Stimulated activated CD4-positive, alpha-beta T cell treated with anti-CD3 and anti-CD28 coated beads, Interleukin-1b, Interleukin-23, amount 100 ng/mL, for 1 hour (primary cell): ENCODE measurements at places on chromosomes 5 and 9.

- no peak for DNase-seq
Observed at GRCh38 chr5:91632871-91633270, 249.8 kb upstream of the ARRDC3 start.

DNA sequence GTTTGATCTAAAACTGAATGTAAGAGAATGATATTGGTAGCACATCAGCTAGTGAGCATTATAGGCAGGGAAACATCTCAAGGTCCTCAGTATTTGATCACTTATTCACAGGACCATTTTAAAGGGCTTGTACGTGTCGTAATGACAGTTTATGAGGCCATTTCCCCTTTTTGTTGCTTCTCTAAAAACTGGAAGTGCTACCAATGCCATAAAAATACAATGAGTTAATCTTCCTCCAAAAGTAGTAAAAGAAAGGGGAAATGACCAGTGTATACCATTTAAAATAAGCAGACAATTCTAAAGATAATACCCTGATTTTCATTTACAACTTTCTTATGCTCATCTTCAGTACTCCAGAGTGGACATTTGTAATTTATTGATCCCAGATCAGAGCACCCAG lies 285.8 kb upstream of the PCSK5 start:
- DNase-seq = no peak

GRCh38 chr9:129762985-129763926 lies 10.4 kb upstream of the PTGES start:
- no peak for DNase-seq

DNA sequence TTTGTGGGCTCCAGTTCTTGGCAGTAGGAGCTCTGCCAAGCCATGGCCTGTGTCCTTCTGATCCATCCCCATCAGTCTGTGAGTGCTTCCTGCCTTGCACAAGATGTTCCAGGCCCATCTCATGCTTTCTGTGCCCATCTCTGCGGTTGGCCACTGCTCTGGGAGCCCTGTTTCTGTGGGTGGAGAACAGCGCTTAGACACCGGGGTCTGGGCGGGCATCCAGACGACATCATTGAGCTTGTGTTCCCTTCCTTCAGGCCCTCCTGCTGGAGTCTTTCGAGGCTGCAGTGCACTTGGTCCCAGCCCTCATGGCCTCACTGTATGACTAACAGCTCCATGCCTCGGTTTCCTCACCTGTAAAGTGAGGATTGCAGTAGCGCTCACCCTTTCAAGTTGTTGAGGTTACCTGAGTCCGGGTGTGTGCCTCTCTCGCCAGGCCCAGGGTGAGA lies 14.9 kb upstream of the CARD19 start:
- DNase-seq = no peak

DNA sequence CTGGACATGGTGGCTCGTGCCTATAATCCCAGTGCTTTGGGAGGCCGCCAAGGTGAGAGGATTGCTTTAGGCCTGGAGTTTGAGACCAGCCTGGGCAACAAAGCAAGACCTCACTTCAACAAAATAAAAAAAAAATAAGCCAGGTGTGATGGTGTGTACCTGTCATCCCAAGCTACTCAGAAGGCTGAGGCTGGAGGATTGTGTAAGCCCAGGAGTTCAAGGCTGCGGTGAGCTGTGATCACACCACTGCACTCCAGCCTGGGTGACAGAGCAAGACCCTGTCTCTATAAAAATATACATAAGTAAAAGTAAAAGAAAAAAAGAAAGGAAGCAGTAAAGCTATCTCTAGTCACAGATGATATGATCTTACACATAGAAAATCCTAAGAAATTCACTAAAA lies 59.5 kb upstream of the SYNPO start:
- no peak for DNase-seq

DNA sequence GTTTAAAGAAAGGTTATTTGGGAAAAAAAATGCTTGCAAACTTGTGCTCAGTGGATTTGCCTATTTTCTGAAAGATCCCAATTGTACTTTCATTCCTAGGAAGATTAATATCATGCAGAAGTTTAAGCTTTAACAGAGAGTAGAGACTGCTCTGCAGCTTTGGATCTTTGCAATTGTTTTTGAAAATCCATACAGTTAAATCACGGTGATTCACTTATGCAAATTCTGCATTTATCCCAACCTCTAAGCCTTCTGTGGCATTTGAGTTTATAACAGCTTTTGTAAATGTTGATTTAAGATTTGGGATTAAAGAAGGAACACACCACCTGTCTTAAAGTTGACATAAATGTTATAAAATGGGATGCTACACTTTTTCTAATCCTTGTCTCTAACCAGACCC lies 134.4 kb downstream of the EBF1 start:
- no peak for DNase-seq

DNA sequence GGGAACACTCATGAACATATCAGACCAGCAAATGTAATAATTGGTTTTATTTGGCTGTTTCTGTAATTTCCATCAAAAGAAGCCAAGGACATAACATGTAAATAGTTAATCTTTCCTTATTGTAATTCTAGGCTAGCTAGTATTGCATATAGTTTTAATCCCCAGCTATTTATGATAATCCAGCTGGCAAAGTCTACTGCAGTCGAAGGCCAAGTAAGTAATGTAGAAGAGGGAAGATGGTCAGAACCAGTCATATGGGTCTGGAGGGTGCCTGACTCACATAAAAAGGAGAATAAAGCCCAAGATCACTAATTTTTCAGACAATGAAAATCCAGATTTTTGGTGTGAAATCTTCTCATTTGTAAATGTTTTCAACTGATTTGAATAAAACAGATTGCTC lies 106.3 kb downstream of the CCDC192 start:
- no peak for DNase-seq

- DNase-seq = no peak
Observed at GRCh38 chr5:109865637-109866036, 175.9 kb downstream of the MAN2A1 start.

DNA sequence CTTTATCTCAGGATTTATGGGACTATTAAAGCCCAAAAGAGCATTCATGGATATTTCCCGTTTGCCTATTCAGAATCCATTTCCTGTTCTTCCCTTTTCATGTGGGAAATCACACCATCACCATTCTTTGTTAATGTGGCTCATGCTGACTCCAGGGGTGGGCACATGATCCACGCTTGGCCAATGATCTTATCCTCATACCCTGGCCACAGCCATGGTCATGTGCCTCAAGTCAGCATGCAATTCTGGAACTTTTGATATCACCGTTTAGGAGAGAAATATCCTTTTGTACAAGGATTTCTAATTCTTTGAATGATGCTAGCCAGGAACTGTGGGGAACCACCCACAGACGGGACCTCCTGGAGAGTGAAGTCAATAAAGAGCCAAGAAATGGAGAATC lies 272.2 kb downstream of the PRELID2 start:
- no peak for DNase-seq

DNA sequence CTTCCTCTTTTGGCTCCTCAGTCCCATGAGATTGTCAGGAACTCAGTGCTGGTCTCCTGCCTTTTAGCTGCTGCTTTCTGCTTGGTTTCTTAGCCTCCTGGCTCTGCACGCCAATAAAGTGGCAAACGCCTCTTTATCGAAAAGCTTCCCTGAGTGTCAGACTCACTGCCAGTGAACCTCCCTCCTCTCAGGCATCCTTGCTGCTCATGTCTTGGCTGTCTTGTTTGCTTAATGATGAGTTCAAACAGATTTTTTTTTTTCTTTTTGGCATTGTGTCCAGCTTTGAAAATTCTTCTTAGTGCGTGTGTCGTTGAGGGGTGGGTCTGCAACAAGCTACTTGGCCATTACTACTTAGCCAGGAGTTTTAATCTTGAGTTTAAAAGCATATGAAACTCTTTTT lies 14.9 kb downstream of the RASGRF2 start:
- no peak for DNase-seq

DNA sequence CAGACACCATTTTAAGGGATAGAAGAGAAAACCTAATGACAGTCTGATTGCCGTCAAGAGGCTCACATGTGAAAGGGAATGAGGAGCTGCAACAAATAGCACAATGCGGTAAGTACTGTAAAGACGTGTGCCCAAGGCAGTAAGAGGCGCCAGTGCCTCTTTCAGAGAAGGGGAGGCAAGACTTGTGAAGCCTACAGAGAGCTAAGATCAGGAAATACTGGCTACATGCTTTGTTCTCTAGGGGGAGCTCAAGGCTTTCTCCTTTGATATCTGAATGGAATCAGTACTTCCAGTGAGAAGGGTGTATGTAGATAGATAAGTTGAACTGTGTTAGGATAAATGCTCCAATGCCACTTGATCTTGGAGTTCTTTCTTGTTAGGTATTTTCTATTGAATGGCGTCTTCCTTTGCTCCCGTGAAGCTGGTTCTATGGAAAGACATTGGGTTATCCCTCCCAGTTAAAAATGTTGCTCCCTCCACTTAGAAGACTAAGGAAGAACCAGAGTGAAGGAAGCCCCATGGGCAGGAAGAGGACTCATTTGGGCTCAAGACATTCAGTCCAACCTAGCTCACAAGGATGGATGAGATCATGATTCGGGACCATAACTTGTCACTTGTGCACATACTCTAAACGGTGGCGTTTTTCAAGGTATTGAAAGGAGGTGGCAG lies 23.5 kb upstream of the ALDOB start:
- no peak for DNase-seq

GRCh38 chr9:119304555-119304954 lies 64.7 kb downstream of the BRINP1 start:
- DNase-seq = no peak

- no peak for DNase-seq
Observed at GRCh38 chr9:114853071-114853855, 47.4 kb upstream of the TNFSF15 start.
